Activated naive CD8-positive, alpha-beta T cell treated with anti-CD3 and anti-CD28 coated beads for 36 hours (primary cell): ENCODE measurements at places on chromosomes 6 and 20.

DNA sequence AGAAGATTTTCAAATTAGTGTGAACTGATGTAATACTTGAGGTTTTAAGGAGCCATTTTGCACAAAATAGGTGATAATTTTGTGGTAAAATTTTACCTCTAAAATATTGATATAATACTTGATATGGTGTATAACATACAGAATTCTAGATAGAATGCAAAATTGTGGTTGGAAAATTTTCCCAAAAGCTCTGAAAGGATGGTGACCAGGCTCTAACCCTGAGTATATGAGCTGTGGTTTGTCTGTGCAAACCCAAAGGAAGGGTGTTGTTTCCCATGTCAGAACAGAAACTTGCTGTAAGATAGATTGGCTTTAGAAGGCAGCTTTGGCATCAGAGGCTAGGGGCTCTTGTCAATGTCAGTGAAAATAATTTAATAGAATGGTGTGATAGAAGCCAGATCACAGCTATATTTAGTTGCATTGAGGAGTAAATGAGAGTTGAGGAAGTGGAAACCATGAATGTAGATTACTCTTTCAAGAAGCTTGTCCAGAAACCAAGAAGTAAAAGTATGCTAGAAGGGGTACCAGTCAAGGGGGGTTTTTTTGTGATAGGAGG, 257.7 kb downstream of the FARS2 start:
- DNase-seq: peak; percentile 11

- no peak for DNase-seq
Observed at GRCh38 chr6:156597095-156597494, 180.1 kb upstream of the ARID1B start.

DNA sequence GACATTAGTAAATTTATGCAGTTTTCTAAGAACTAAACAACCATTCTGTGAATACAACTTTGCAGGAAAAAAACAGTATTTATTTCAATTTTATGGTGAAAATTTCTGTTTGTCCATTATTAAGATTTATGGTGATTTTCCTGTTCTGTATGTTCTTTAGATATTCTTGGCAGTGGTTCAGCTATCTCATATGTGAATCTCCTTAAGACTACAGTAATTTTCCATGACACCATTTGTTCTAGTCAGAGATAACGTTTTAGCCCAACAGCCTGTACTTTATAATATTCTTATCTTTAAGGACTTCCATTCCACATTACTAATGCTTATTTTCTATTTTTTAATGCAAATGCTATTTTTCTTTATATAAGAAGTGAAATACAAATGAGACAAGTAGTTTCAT, 504.0 kb downstream of the RFPL4B start:
- no peak for DNase-seq

GRCh38 chr6:15355683-15356099, 109.8 kb downstream of the JARID2 start:
- DNase-seq: no peak

DNA sequence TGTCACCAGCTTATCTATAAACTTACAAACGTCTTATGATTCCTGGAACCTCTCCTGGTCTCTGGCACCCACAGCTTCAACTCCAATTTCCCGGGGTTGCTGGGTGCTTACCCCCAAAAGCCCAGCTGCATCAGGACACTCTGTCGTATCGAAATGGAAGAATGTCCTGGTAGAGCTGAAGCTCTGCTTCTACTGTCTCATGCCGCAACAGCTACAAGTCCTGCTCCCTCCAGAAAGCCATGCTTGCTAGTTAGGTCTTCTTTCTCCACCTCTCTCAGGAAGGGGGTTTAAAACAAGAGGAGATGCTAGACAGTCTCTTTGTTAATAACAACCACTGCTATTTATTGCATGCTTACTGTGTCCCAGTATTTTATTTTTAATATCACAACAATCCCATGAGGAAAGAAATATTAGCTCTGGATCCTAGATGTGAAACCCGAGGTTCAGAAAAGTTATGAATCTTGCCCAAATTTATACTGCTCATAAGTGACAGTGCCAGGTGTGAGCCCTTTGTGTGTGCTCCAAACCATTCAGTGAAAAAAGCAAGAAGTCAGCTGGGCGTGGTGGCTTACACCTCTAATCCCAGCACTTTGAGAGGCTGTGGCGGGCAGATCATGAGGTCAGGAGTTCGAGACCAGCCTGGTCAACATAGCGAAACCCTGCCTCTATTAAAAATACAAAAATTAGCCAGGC, 82.3 kb upstream of the GCM1 start:
- DNase-seq: no peak

- DNase-seq: no peak
Observed at GRCh38 chr6:17656644-17657043, 50.1 kb downstream of the NUP153 start.

DNA sequence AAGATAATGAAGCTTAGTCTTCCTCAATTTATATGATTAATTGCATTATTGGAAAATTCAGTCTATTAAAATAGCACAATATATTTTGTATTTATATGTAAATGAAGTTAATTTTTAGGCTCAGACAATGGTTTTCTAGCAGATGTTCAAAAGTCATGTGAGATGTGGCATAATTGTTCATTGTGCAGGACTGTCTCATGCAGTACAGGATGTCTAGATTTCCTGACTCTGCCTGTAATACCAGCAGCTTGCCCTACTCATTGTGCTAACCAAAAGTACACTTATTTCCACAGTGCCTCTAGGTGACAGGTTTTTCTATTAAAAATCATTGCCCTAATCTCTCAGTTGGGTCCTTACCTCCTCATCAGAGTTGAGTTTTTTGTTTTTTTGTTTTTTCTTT, 12.4 kb downstream of the RALGAPB start:
- DNase-seq: no peak

GRCh38 chr6:13485923-13486562, 1.4 kb downstream of the GFOD1 start:
- peak; percentile 33 for DNase-seq

DNA sequence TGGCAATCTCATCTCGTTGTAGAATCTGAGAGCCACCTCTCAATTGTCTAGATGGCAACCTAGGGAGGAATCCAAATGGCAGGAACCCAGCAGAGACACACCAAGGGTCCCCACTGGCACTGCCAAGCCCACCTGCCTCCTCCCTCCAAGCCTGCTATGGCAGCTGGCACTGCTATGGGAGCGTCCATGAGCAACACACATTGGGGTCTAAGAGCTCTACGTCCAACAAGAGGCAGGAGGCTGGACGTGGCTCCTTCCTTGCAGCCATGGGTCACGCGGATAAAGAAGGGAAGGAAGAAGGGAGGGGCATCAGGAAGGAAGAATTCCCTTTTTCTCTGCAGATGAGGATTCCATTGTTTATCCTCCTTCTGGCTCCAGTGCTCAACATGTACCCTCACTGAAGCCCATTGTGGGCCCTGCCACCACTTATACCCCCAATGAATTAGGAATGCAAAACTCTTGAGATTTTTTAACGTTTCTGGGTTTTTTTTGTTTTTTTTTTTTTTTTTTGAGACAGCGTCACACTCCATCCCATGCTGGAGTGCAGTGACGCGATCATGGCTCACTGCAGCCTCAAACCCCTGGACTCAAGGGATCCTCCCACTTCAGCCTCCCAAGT, 17.3 kb downstream of the ATP9A start:
- no peak for DNase-seq

- no peak for DNase-seq
Observed at GRCh38 chr20:58116505-58116904, 111.9 kb downstream of the ANKRD60 start.

- no peak for DNase-seq
Observed at GRCh38 chr6:167697316-167697715, 129.4 kb upstream of the AFDN start.

DNA sequence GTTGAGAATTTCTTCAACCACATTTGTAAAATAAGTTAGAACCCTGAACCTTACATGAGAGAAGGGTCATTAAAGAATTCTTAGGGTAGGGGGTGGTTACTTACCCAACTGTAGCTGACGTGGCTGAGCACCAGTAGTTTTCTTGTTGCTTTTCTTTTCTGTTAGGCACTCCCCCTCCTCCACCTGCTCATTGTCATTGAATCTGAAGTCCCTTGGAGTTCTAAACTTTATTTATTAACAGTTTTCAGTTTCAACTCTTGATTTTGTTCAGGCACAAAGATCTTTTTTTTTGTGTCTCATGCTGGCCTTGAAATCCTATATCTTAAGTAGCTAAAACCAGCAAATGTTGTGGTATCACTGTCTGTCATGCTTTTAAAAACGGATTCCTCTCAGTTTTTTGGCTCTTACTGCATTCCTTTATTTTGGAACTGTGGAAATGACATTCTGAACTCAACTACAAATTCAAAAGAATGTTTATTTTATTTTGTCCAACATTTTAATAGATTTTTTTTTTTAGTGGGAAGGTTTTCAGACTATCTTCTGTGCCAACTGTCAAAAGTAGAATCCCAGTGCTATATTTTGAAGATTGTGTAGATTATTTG, 465.2 kb downstream of the PHF3 start:
- no peak for DNase-seq

DNA sequence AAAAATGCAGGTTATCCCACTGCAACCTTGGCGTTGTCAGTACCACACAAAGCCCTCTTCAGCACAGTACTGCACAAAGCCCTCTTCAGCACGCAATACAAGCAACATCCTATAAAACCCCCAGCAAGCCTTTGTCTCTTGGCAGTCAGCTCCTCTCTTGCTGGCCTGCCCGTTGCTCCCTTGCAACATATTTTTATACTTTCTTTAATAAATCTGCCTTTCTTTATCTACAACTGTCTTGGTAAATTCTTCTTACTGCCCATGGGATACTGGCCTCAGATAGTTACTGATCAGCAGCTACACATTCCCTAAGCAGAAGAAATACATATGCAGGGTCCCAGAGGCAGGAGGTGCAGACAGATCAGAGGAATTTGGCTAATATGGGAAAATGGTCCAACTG, 70.5 kb upstream of the MAP3K4 start:
- DNase-seq: no peak

DNA sequence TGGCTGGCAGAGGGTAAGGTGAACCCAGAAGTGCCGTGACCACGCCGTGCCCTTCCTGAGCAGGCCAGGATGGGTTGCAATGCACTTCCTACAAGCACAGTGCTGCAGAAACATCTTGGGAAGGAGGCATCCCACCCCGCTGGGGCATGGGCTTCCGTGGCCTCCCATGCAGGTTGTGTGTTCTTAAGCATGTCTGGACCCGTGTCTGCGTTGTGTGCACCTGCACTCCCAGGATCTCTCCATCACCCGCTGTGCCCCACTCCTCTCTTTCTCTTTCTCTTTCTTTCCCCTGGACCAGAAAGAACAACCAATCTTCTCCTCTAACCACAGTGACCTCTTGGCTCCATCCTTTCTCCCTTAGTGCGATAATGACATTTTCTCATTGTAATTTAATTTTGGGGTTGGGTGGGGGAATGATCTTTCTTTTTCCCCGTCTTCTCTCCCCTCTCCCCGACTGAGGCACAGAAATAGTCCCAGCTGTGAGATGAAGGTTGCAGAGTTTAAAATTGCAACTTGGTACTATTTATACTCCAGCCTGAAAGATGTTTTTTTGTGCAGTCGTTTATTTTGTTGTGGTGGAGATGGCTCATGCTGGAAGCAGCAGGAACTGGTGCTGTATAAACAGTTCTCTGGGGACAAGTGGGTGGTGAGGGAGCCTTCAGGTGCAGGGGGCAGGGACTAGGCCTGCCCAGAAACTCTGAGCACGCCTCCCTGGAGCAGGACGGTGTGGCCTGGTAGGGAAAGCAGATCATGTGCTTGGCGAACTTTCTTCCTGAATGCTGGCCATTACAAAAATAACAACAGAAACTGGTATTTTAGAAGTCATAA, 20.5 kb downstream of the BCAS4 start:
- DNase-seq: no peak

DNA sequence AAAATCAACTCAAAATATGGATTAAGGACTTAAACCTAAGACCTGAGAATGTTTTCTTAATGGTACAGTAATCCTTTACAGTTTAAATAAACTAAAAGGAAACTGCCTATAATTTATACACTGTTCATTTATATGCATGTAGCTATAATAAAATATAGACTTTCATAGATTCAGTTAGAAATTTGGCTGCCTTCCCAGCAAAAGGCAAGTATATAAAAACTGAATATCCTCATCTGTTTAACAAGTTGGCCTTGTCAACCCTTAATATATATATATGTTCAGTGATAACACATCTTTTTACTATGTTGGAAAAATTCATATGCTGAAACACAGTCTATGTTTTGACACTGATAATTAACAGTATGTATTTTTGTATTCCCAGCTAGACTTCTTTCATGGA, 123.1 kb downstream of the GRIK2 start:
- no peak for DNase-seq

GRCh38 chr6:11263291-11263775, 30.9 kb upstream of the NEDD9 start:
- no peak for DNase-seq

- no peak for DNase-seq
Observed at GRCh38 chr6:5729080-5729434, 277.7 kb downstream of the NRN1 start.

DNA sequence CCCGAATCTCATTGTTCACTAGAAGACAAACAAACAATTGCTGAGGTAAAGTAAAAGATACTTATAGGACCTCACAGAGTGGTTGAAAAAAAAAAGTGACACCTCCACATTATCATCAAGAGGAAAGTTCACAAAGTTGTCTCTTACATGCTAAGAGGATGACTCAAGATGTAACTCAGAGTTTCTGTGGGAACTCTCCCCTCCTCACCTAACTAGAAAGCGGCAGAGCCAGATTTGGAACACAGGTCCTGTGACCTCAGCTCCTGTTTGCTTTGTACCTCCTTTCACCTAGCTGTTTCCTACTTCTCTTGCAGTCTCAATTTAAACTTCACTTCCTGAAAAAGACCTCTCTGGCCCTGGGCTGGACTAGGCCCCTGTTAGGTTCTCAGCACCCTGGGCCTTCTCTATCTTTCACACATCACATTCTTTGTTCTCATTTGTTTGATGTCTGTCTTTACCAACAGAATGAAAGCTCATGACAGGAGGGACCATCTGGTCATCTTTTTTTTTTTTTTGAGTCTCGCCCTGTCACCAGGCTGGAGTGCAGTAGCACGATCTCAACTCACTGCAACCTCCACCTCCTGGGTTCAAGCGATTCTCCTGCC, 60.8 kb downstream of the CD24 start:
- no peak for DNase-seq

DNA sequence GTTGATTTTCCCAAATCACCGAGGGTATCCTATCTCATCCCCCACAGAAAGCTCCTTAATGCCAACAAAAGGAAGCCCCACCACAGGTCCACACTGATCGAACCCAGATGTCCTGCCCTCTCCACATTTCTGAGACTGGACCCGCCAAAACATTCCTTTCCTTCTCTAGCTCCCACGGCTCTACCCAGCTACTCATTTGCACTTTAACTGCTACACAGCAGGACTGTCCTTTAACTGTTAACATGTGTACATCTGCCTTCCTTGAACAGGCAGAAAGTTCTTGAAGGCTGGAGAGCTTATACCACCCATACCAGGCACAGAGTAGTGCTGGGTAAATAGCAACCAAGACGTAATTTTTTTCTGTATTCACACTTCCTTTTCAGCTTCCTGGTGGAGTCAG, 68.6 kb downstream of the TRMT6 start:
- DNase-seq: no peak

- peak; percentile 45 for DNase-seq
Observed at GRCh38 chr20:46520976-46521579, 7.7 kb upstream of the ZNF334 start.

GRCh38 chr6:130838951-130839350, 11.7 kb downstream of the SMLR1 start:
- no peak for DNase-seq
